ENCODE measurements at places on chromosomes 16 and 17.

- no peak for DNase-seq
Observed at GRCh38 chr17:79125503-79125902, 50.9 kb downstream of the ENGASE start.

GRCh38 chr16:85682516-85682915 is 6.2 kb downstream of the GINS2 start:
- DNase-seq = no peak

DNA sequence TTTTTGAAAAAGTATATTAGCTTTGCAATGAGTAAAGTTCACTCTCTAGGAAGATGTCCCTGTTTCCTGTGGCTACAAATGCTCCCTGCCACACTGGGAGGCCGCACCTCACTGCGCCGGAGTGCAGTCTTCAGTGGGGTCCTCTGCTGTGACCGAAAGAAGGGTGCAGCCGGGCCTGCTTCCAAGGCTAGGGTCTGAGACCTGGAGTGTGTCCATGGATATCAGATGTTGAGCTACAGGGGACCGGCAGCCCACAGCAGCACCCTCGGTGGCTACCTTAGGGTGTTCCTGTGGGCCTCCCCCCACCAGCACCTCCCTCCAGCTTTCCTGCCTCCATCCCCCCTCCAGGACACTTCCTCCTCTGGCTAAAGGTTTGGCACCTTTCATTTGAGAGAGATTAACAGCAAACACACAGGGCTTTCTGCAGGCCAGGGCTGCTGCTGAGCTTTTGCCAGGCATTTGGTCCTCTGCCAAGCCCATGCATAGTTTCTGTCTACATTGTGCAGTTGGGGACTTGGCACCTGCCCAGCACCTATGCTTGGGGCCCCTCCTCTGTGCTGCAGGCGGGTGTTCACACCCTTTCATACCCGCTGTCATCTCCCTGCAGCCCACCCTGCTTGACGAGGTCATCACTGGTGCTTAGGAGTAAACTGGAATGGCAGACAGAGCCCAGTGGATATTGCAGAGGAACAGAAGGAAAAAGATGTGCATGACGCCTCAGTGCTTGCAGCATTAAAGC is 33.8 kb upstream of the CRISPLD2 start:
- no peak for DNase-seq

DNA sequence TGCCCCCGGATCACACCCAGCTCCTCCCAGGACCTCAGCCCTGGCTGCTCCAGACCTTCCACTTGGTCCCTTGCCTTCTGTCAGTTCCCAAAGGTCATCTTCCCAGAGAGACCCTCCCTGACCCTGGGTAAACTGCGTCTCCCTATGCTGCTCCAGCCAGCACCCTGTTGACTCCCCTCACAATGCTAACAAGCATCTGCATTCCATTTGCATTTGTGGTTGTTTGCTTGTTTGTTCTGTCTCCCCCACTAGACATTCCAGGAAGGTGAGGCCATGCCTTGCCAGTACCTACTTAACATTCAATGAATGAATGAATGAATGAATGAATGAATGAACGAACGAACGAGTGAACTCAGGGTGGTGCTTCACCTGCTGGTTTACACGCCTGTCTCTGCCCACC is 171.2 kb downstream of the WSCD1 start:
- DNase-seq = no peak

DNA sequence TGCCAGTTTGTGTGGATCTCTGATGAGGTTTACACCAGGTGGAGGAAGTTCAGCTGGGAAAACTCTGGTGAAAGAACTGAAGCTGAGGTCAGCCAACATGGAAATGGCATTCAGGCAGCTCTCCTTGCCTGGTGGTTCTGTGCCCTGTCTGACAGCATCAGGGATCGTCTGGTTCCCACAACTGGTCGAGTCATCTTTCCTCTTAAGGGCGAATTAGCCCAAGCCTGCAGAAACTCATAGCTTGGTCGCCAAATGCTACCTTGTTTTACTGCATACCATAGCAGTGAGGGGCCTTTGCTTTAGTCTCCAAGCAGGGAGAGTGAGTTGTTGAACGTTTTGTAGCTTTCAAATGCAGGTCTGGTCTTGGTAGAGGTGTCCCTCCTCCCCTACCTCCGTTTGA is 7.2 kb downstream of the PLCG2 start:
- no peak for DNase-seq

DNA sequence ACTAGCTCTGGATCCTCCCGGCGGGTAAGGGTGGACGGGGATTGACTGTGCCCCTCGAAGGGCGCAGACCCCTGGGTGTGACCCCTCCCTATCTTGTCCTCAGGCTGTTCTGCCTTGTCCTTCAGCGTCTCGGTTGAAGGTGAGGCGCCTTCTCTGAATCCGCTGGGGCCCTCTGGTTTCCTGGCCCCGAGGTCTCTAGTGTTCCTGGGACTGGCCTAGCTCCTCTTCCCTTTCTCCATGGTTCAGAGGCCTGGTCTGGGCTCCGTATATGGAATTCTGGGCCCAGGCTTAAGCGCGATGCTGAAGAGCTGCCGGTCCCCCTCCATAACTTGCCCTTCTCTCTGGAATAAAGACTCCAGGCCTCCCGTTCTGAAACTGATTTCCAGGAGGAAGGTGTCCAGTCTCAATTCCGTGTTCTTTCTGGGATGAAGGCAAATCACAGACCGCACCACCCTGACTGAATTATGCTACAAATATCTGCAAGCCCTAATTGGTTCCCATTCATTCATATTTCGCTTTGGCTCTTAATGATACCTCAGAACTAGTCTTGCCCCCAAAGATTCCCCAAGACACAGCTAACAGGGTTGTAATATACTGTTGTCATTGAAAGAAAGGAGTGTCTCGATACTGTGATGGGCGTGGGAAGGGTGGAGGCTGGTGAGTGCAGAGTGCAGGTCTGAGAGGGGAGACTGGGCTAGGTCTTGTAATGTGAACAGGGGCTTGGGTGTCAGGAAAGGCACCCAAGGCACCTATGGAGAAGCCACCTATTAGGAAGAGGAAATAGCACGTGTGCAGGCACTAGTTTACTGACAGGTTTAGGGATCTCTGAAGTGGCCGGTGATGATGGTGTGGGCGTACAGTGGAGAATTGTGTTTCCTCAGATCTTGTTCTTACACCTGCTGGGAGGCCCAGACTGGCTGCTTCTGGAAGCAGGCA is 851 bp downstream of the EDC4 start:
- DNase-seq = no peak

DNA sequence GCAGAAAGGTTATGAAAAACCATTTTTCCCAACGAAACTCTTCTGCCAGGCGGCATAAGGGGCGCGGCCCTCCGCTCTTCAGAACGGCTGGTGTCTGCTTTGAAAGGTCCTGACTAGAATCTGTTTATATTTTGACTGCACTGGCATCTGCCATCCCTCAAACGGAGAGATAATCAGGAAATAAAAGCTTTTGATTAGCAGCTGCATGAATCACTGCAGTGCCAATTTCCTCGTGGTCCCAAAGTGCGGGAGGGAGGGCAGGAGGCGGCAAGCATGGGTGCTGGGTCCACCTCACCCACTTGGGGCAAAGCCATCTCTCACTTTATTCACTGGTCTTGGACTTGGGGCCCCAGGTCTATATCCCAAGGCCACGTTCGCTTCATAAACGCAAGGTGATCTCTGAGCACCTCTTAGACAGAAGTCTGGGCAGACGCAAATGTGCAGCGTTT is 49.7 kb downstream of the TBC1D16 start:
- DNase-seq = no peak

- no peak for DNase-seq
Observed at GRCh38 chr16:2482708-2483534, 8.0 kb downstream of the TBC1D24 start.

GRCh38 chr17:8909586-8910270 is 42.3 kb upstream of the PIK3R6 start:
- no peak for DNase-seq

GRCh38 chr17:2094891-2095535 is 40.1 kb downstream of the HIC1 start:
- DNase-seq = no peak

Data from CD4-positive, alpha-beta T cell treated with Interleukin-4 for 1 hour (primary cell).